ENCODE measurements at places on chromosomes 13 and 19.

GRCh38 chr19:46124638-46125115 lies at the start of gene IGFL3:
TSS of gene IGFL3 (minus strand) at chr19:46124688. CDS start at chr19:46124649, 39 bp downstream.
- DNase-seq = no peak

DNA sequence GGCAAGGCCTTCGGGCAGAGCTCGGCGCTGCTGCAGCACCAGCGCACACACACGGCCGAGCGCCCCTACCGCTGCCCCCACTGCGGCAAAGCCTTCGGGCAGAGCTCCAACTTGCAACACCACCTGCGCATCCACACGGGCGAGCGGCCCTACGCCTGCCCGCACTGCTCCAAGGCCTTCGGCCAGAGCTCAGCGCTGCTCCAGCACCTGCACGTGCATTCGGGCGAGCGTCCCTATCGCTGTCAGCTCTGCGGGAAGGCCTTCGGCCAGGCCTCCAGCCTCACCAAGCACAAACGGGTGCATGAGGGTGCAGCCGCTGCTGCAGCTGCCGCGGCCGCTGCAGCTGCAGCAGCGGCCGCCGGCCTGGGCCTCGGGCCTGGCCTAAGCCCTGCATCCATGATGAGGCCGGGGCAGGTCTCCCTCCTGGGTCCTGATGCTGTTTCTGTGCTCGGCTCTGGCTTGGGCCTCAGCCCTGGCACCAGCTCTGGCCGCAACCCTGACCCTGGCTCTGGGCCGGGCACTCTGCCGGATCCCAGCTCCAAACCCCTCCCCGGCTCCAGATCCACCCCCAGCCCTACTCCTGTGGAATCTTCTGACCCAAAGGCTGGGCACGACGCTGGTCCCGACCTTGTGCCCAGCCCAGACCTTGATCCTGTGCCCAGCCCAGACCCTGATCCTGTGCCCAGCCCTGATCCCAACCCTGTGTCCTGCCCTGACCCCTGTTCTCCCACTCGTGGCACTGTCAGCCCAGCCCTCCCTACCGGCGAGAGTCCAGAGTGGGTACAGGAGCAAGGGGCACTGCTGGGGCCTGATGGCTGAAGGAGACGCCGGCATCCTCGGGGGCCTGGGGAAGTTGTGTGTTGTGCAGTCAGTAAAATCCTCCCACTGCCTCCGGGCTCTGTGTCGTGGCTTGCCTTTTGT lies 2.0 kb upstream of the MCOLN1 start:
- DNase-seq = no peak

DNA sequence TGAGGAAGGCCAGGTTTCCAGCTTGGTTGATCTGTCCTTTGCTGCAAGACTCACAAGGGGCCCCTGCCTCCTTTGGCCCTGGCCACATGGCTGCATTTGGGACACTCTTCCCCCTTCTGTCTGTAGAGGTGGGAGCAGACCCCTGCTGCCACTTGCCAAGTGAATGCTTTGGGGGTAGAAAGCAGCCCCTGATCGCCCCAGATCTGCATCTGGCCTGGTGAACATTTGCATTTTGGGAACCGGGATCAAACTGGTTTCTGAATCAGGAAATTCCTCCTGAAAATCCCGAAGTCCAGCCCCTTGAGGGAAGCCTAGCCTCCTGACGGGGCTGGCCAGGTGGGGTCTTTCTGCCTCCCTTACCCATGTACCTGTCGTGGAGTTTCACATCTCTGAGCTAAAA lies 14.9 kb downstream of the DPF1 start:
- DNase-seq = no peak

- peak; percentile 45 for DNase-seq
Measured at GRCh38 chr19:31329819-31330218, 19.4 kb downstream of the TSHZ3 start.

GRCh38 chr13:73722120-73722519 lies 412.1 kb downstream of the KLF12 start:
- DNase-seq = peak; percentile 51

GRCh38 chr19:50708179-50708879 lies 11.3 kb downstream of the SHANK1 start:
- no peak for DNase-seq

DNA sequence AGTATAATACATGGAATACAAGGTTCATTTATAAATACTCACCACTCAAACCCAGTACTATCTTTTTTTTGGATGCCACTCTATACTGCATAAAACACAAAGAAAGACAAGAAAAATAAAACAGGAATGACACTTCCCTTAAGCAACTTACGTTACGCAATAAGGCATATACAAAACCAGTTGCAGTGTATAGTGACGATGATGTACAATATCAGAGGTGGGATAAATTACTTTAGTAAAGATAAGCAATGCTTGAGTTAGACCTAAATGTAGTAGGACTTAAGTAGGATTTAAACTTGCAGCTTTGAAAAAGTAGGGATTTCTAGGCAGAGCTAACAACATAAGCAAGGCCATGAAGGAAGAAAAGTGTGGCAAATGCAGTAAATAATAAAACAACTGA lies 374.9 kb downstream of the SPRY2 start:
- DNase-seq = peak; percentile 84

DNA sequence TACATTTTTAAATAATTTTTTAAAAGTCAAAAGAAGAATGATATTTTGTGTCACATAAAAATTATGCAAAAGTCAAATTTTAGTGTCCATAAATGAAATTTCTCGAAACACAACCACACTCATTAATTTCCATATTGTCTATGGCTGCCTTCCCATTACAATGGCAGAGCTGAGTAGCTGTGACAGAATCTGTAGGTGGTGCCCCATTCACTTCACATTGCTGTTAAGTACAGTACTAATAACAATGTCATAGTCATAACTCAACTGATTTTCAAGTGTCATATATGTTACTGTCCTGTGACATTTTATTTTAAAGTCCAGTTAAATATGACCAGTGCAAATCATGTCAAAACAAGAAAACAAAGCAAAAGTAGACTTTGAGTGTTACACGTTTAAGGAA lies 114.3 kb downstream of the SPRY2 start:
- no peak for DNase-seq

DNA sequence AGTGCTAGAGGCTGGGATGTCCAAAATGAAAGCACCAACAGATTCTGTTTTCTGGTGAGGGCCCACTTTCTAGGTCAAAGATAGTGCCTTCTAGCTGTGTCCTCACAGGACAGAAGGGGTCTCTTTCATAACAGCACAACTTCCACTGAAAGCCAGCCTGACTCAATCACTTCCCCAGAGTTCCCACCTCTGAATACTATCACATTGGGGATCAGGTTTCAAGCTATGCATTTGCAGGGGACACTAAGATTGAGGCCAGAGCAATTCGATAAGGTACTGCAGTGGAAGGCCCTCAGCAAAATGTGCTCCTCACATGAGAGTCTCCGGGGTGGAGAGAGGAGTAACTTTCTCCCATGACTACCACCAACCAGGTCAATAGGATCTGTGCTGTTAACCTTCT lies 1501.5 kb downstream of the EFNB2 start:
- DNase-seq = no peak

- DNase-seq = no peak
Measured at GRCh38 chr13:20230913-20231838, 943 bp downstream of the GJB6 start.

DNA sequence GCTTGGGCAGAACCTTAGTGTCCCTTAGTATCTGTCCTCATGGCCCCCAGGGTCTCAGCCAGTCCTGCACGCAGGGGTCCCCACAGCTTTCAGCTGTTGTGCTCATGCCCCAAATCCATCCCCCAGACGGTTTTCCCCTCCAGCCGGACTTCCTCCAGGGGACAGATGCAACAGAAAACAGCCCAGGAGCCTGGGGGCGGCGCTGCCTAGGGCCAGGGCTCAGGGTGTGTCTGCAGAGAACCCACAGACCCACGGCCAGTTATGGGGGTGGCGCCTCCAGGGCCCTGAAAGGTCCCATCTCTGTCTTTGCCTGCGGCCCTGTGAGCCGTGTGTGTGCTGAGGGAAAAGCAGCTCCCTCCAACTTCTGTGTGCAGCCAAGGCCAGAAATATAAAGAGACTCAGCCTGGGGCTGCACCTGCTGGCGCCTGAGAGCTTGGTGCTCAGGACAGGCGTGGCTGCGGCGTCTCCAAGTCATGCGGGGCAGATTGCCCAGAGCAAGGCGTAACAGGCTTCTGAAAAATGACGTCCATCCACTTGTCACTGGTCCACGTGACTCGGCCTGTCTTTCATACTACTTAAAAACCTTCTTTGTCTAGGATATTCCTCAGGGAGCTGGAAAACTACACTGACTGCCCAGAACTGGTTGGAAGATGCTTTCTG lies 22.1 kb upstream of the F7 start:
- peak; percentile 7 for DNase-seq

DNA sequence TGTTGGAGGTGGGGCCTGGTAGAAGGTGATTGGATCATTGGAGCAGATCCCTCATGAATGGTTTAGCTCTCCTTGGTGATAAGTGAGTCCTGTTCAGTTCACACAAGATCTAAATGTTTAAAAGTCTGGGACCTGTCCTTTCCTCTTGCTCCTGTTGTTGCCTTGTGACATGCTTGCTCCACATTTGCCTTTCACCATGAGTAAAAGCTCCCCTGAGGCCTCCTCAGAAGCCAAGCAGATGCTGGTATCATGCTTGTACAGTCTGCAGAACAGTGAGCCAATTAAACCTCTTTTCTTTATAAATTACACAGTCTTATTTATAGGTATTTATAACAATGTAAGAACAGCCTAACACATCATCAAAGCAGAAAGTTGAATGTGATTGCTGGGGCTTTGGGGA lies 24.2 kb upstream of the RFC3 start:
- DNase-seq = no peak

DNA sequence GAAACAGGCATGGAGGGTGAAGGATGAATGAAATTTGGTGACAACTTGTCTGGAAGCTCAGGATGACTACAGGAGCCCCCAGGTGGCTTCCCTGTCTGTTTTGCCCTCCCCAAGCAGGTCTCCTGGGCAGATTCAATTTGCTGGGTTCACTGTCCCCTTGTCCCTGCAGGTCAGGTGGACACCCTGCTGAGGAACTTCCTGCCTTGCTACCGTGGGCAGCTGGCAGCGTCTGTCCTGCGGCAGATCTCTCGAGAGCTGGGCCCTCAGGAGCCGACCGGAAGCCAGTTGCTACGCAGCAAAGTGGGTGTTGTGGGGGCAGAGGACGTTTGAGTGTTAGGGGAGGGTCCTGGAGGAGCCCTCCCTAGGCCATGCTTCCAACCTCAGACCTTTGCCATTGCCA lies 19.1 kb downstream of the PGLS start:
- no peak for DNase-seq

DNA sequence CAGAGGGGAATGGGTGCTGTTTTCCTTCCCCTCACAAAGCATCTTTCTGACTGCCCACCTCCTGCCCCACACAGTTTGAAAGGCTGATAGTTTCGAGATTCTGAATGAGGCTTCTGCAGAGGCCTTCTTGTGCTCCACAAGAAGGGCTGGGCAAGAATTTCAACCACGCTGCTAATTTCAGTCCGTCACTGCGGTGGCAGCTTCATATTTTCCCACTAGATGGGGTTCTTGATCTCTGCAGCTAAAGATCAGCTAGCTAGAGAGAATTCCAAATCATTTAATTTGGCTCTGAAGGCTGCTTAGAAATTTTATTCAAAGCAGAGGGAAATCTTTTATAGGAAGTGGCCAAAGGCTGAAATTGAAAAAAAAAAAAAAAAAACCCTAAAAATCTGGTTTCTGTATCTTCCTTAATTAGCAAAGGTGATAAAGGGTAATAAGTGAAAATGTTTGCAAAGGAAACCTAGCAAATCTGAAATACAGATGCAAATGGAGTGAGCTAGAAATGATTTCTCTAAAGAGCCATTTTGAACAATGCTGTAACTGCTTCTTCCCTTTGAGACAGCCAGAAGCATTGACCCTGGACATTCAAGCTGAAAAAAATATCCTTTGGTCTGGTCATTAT lies 38.0 kb upstream of the C13orf42 start:
- DNase-seq = peak; percentile 77

GRCh38 chr13:111117961-111118360 lies 2.9 kb downstream of the ARHGEF7 start:
- DNase-seq = no peak

DNA sequence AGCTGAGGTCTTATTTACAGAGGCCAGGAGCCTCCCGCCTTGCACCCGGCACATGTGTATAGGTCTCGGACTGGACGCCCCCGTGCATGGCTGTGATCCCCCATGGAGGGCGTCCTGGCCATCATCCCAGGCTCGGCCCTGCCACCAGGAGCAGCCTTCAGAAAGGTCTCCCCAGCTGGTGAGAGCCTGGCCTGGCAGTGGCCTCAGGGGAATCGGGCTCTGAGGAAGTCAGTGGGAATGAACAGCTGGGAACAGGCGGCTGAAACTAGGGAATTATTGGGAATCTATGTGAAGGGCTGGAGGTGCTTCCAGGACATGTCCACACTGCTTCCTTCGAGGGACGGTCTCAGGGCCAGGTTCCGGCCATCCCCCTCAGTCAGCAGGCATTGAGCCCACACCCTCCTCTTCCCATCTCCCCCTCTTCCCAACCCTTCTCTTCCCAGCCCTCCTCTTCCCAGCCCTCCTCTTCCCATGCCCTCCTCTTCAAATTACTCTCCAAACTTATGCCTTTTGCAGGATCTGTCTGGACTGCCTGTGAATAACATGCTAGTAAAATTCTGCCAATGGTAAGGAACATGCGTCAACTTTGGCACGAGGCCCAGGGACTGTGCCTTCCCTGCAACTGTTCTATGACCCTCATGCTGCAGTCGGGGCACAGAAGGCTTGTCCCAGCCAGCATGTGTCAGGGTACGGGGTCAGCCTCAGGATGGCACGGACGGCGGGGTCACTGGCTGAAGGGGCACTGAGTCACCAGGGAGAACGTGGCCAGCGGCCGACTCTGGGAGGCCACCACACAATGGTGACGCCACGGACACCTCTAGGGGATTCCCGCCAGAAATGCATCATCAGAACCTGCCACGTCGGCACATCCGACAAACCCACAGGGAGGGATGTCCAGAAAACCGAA lies 24.2 kb upstream of the C13orf46 start:
- DNase-seq = peak; percentile 43

DNA sequence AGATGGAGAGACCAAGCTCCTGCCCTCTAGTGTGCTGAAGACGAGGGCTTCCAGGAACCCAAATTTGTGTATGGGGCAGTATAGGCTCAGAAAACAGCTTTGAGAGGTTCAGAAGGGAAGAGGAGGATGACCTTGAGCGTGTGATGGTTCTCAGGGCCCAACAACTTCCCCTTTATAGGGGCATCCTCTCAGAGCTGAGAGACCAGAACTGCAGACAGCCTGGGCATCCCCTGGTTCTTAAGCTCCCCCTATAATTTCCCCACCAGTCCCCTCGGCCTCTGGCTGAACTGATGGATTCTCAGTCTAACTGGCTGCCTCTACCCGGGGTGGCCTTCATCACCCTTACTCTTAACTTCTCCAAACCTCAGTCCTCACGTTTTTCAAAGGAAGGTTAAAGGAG lies 167.5 kb downstream of the URI1 start:
- DNase-seq = no peak

- no peak for DNase-seq
Measured at GRCh38 chr19:35936738-35937268, 629 bp downstream of the LRFN3 start.

- no peak for DNase-seq
Measured at GRCh38 chr19:22606954-22607652, 27.0 kb upstream of the ZNF492 start.
